Lung microvascular endothelial cell (primary cell): ENCODE measurements at places on chromosomes 7 and 10. TPM values are rescaled to one million over a fixed set of nuclear protein-coding genes. Genes with fewer than 3 reads are reported as not detected.

DNA sequence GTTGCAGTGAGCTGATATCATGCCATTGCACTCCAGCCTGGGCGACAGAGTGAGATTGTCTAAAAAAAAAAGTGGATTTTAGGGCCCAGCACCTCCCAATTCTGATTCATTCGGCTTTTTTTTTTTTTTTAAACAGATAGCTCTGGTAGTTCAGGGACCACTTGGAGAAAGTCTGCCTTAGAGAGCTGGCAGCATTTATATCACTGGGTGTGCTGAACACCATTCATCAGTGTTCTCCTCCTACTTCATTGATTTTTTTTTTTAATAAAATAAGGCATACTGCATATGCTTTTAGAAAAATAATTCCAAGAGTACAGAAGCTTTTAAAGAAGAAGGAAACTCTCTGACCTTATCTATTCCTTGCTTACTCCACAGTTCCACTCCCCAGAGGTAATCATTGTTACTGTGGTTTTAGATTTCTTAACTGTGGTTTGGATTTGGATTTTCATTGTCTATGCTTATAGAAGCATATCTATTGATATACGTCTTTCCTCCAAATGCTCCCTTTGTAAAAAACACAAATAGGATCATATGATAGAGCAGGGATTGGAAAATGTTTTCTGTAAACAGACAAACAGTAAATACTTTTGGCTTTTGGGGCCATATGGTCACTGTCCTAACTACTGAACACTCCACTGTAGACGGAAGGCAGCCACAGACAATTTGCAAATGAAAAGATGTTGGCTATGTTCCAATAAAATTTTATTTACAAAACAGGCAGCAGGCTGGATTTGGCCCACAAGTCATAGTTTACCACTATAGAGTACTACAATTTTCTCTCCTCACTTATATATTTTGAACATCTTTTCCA lies 21.1 kb upstream of the SAR1A start:
- DNase-seq, result no peak

- no peak for DNase-seq
Measured at GRCh38 chr10:35933940-35934641, 292.0 kb upstream of the FZD8 start.

- DNase-seq, result no peak
Measured at GRCh38 chr10:98577168-98577567, 130.4 kb upstream of the HPS1 start.

- DNase-seq, result no peak
Measured at GRCh38 chr10:84415539-84416244, 87.3 kb downstream of the CCSER2 start.

GRCh38 chr7:138483531-138483930 lies 23.5 kb downstream of the TRIM24 start:
- DNase-seq, result no peak

- DNase-seq, result no peak
Measured at GRCh38 chr10:103696094-103696410, 159.3 kb downstream of the SH3PXD2A start.

DNA sequence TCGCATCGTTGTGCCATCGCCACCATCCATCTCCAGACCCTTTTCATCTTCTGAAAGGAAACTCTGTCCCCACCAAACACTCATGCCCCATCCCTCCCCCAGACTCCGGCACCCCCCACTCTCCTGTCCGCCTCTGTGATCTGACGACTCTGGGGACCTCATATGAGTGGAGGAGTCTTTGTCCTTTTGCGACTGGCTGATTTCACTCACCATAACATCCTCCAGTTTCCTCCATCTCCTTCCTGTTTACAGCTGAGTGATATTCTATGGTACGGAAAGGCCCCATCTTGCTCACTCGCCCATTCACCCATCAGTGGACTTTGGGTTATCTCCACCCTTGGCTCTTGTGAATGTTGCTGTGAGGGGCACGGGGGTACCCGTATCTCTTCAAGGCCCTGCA lies 11.8 kb upstream of the INSIG1 start:
- DNase-seq, result no peak

- DNase-seq, result no peak
Measured at GRCh38 chr7:145143685-145144084, 307.8 kb upstream of the TPK1 start.

DNA sequence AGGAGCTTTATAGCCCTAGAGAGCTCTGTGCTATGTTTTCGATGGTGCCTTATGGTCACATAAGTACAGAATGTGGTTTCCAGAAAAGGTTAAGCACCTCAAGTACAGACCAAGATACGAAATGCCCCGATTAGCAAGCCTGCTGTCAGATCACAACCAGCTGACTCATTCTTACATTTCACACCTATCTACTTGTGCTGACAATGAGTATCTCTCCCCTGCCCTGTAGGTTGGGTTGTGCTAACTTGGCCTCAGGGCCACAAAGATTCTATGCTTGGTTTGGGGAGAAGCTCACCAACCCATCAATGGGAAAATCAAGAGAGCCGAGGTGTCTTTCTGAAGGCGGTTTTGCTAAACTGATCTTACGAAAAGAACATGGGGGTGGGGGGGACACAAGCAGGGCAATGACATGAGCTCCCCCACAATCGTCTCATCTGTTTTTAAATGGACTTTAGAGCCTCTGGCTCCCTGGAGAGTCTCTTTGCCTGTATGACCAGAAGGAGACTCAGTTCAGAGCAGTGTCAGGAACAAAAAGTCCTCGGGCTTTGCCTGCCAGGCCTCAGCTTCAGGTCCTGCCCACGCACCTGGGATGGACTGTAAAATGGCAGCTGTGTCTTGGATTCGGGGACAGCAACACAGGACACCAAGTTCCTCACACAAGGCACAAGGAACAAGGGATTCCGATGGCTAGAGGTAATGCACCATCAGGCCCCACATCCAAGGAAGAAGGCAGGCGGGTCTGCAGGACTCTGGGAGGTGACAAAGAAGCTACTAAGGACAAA lies 55.1 kb downstream of the FAM53B start:
- DNase-seq, result no peak

DNA sequence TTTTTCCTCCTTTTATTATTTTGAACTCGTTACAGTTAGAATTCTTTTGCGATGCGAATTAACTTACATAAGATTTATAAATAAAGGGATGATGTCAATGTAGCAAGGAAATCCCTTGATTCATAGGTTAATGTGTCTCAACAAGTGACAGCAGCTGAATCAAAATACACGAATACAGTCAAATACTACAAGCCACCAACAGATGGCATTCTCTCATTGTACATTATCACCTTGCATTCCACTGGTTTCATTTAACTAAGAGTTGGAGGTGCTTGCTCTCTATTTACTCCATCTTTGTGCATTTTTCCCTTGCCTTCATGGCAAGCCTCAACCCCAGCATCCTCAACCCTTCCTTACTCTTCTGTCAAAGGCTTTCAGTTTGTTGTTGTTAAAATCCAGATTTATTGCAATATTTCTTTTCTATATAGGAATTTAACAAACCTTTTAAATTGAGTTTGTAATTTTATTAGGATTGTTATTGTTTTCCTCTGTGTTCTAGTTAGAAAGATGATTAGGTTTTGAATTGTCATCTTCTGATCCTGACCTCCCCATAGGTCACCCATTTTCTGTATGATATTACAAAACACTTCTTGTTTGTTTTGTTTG lies 78.3 kb downstream of the SLC25A40 start:
- peak; percentile 75 for DNase-seq

GRCh38 chr10:1291178-1292090 lies 235.2 kb downstream of the WDR37 start:
- no peak for DNase-seq

- no peak for DNase-seq
Measured at GRCh38 chr10:97760461-97761257, 11.1 kb downstream of the SFRP5 start.

GRCh38 chr10:102453502-102453901 lies 2.2 kb upstream of the C10orf95 start:
- DNase-seq, result no peak

- DNase-seq, result peak; percentile 53
Measured at GRCh38 chr7:50068850-50069551, 24.0 kb downstream of the ZPBP start.

Gene ZPBP
- total RNA-seq, result not detected in 2 replicates

GRCh38 chr10:26269754-26270153 lies 53.2 kb downstream of the GAD2 start:
- DNase-seq, result no peak

DNA sequence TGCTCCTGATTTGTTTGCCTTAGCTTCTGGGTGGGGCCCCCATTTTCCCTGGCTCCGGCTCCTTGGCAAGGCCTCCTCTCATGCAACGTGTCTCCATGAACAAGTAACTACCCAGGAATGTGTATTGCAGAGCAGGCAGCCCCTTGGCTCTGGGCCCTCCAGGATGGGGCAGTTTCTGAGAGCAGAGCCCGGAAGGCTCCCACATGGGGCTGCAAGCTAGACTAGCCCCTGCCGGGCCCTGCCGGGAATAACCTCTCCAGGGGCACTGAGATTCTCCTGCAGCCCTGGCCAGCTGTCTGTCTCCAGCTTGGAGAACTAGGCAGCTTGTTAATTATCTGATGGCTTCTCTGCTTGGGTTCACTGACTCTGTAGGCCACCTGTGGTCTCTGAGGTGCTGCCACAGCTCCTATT lies 184.0 kb upstream of the INHBA start:
- no peak for DNase-seq

DNA sequence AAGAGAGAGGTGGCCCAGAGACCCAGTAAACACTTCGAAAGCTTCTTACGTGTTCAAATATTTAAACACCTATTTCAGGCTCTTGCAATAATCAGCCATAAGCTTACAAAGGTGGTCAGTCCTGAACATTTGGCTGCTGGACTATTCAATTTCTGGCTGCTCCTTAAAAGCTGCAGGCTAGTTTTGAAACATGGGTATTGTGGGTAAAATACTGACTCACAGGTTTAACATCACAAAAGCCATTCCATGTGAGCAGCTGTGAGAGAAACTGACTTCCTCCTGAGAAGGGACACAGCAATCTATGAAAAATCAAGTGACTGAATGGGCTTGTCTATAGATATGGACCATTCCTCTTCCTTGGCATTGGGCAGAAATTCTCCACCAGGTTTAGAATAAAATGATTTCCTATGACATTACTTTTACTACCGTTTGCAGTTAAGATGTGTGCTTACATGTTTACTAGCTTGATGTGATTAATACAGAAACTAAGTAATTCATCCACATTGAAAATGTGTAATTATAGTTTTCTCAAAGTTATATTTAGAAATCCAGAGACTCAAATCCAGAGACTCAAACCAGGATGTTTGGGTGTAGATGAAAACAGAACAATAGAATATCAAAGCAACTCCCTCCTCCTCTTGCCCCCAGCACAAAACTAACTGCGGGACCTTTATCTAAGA lies 252.3 kb downstream of the GATA3 start:
- no peak for DNase-seq

GRCh38 chr7:98459529-98459928 lies 58.6 kb upstream of the BAIAP2L1 start:
- DNase-seq, result no peak

Gene THSD7A
- total RNA-seq, result 16.1 and 17.4 TPM in 2 replicates

DNA sequence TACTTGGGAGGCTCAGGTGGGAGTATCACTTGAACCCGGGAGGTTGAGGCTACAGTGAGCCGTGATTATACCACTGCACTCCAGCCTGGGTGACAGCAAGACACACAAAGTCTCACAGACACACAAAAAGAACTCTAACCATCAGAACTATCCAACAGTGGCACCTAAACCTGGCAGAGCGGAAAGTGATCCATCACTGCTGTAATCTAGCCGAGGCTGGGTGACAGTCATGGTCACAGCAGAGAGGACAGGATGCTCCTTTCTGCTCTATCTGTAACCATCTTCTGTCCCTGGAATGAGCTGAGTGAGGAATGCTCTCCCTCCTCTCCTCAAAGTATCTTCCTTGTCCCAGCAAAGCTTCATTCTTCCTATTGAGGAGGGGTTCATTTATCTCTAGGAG lies 656.6 kb downstream of the LRMDA start:
- no peak for DNase-seq

DNA sequence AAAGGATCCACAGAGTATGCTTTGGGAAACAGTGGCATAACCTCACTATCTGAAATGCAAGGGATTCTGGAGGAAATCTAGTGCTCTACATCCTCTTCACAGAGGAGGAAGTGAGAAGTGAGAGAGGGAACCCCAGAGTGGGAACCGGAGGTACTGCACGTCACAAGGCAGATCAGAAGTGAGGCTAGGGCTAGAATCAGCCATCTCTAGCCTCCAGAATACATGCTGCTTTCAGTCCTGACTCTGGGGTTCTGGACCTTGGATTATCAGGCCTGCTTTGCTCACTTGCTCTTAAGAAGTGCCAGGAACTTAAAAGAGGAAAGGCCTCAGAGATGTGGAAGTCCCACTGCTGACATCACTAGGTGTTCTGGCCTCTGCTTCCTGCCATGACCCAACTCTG lies 25.7 kb downstream of the ZNF503 start:
- no peak for DNase-seq

DNA sequence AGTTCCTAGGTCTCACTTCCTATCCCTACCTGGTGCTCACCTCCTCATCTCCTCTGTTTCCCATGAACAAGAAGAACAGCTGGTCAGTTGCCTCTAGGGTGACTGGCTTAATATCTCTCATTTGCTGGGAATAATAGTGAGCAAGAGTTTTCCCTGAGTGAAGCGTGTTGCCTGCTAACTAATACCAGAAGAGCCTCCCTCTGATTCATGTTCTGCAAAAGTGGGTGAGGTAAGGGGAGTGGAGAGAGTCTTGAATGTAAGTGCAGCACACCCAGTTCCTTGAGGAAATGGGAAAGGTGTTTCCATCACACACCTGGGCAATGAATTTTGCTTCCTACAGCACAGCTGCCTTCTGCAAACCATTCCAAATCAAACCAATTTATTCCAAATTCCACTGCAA lies 29.6 kb downstream of the FZD1 start:
- DNase-seq, result no peak

GRCh38 chr7:27106181-27106900 lies 3.9 kb upstream of the HOXA2 start:
- peak; percentile 72 for DNase-seq

Gene DENND11
- total RNA-seq, result 59.1 and 69.2 TPM in 2 replicates

- no peak for DNase-seq
Measured at GRCh38 chr10:62456611-62457101, 82.5 kb downstream of the ZNF365 start.

Gene TMEM130
- not detected in 2 replicates for total RNA-seq

- DNase-seq, result no peak
Measured at GRCh38 chr10:21985541-21985940, 18.0 kb downstream of the DNAJC1 start.
